ENCODE measurements at places on chromosomes 13 and 19. TPM values are rescaled to one million over a fixed set of nuclear protein-coding genes. Genes with fewer than 3 reads are reported as not detected.

DNA sequence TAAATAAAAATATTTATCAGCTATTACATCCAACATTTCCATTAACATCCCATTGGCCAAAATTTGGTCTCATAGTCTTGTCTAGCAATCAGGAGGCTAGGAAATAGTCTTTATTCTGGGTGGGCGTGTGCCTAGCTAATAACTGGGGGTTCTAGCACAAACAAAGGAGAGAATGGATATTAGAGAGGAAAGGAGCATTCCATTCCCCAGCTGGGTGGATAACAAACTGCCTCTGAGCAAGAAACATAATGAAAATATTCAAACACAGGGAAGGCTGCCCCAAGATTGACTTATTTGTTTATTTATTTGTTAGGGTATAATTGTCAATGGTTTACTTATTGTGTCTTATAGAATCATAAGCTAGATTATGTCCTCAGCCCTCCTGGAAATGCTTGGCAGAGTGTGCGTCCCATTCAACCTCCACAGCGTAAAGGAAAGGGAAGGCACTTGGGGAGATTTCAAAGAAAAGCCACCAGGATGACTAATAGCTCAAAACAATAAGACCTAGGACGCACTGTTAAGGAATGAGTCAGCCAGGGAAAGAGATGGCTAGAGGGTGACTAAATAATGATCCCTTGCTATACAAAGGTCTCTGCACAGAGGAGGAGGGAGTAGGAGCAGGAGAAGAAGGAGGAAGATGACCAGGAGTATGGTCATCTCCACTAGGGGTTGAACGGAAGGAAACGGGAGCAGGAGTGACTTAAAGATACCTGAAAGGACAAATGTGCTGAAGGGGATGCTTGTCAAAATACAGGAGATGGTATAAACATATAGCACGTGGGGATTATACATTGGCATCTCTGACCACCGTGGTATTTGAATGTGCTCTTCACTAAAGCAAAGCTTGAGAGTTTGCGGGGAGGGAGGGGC lies 23.5 kb upstream of the USP12 start:
- DNase-seq, result no peak

- DNase-seq, result no peak
Measured at GRCh38 chr13:97313551-97314260, 91.6 kb downstream of the MBNL2 start.

- DNase-seq, result no peak
Measured at GRCh38 chr19:17321655-17322489, 12.5 kb downstream of the DDA1 start.

GRCh38 chr13:107512551-107512950 lies 702.8 kb downstream of the LIG4 start:
- DNase-seq, result no peak

DNA sequence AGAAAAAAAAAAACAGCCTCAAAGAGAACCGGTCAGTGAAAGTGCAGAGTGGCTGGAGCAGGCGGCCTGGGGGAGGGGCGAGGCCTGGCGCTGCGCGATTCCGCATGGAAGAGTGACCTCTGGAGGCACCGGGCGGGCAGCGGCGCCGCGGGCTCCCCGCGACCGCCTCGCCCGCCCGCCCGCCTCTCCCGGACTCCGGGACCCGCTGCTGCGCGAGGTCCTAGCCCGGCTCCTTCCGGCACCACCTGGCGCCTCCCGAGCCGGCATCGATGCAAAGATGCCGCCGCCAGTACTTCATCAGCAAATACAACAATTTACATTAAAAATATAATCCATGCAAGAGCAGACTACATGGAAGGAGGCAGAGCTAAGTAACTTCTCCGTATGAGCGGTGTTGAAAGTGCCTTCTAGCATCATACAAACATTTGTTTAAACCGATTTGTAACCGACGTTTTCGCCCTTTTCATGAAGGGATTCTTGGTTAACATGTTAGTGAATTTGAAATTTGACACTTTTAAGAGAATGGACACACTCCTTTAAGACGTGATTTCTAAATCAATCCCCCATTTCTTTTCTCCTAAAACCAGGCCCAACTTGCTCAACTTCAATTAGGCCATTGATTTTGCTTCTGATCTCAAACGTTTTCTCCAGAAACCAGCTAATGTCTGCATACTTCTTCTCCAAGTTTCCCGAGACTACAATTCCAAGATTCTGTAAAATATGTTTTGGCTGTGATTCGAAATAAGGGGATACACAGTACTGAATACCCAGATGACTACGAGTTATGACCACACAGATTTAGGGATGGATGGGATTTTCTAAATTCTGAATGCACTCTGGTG lies 2.1 kb downstream of the EFNB2 start:
- DNase-seq, result peak; percentile 54

DNA sequence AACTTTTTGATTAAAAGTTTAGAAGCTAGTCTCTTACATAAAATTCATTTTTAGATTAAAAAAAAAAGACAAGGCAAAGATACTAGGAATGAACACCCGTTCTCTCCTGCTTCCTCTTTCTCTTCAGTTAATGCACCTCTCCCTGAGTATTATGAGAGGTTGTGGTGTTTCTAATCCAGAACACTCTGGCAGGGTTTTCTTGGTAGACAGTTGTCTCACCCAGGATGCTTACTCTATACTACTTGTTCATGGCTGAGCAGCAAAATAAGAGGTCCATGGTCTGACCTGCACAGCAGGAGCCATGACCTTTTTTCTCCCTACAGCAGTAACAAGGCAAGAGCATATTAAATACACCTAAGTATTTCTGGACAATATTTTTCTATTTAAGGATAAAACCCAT lies 62.0 kb downstream of the MICU2 start:
- DNase-seq, result no peak

- DNase-seq, result peak; percentile 61
Measured at GRCh38 chr19:53102756-53103233, 427 bp downstream of the ZNF160 start.

DNA sequence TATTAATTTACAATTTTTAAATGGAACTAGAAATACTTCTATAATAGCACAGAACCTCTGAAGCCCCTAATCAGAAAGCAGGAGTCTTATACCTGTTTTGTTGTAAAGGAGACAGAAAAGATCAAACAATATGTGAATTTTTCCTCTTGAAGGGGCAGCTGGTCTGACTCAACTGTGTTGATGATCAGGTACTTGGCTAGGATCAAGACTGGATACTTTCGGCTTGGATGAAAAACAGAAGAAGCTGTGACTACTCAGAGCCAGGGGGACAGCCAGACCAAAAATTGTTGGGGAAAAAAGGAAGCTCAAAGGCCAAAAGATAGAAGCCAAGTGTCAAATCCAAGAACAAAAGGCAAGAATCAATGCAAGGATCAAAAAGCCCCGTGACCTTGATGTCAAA lies 195.6 kb downstream of the KCTD12 start:
- no peak for DNase-seq

DNA sequence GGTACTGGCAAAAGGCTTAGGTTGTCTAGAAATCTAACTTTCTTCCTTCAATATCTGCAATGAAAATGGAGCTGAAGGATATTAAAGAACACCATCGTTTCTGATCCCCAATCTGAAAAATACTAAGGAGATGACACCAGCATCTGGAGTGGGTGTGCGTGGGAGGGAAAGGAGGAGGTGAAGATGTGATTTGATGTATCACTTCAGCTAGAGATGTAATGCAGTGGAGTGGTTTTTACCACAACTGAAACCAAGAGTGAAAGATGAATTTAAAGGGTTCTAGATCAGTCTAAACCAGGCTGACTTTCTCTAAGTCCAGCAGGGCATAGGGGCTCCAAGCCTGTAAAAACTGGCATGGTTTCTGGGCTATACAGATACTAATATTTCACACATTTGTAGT lies 148.4 kb downstream of the AKAP11 start:
- DNase-seq, result peak; percentile 77

- DNase-seq, result no peak
Measured at GRCh38 chr19:57027360-57027759, 92.4 kb upstream of the USP29 start.

DNA sequence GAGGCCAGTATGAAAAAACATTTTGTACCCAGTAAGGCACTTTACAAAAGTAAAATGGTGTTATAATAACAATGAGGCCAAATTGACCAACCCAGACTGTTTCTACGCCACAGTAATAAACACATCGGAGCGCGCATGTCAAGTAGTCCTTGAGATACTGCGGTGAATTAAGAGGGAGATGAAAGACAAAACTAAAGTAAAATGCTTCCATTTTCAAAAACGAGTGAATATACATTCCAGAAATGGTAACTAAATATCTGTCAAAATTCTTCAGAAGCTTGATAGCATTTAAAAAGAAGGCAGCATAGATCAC lies 19.0 kb downstream of the N4BP2L1 start:
- DNase-seq, result no peak

DNA sequence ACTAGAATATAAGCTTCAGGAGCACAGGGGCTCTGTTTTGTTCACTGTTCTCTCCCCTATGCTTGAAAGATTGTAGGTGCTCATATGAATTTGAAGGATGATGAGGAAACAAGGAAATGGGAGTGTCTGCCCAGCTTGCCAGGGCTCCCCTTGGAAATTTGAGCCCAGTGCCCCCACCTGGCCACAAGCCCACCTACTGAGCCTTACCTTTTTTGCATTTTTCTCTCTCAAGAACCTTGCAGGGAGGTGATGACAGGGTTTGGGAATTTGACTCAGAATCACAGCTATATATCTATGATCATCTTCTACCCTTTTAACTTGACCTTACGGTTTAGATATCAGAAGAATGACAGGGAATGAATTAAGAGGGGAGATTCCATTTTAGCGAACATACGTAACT lies 33.8 kb downstream of the SERP2 start:
- DNase-seq, result no peak

- peak; percentile 89 for DNase-seq
Measured at GRCh38 chr19:43755256-43755801, 567 bp upstream of the SMG9 start.

GRCh38 chr13:95209109-95209508 lies 92.1 kb downstream of the ABCC4 start:
- DNase-seq, result no peak

- no peak for DNase-seq
Measured at GRCh38 chr13:20609145-20609544, 42.2 kb downstream of the IFT88 start.

DNA sequence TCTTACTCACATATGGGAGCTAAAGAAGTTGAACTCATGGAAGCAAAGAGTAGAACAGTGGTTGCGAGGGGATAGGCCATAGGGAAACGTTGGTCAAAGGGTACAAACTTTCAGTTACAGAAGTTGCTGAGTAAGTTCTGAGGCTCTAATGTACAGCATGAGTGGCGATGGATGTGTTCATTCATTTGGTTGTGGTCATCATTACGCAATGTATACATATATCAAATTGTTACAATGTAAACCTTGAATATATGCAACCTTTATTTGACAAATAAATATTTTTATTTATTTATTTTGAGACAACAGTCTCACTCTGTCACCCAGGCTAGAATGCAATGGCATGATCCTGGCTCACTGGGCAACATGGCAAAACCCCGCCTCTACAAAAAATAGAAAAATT lies 38.7 kb downstream of the ZIC5 start:
- DNase-seq, result no peak

DNA sequence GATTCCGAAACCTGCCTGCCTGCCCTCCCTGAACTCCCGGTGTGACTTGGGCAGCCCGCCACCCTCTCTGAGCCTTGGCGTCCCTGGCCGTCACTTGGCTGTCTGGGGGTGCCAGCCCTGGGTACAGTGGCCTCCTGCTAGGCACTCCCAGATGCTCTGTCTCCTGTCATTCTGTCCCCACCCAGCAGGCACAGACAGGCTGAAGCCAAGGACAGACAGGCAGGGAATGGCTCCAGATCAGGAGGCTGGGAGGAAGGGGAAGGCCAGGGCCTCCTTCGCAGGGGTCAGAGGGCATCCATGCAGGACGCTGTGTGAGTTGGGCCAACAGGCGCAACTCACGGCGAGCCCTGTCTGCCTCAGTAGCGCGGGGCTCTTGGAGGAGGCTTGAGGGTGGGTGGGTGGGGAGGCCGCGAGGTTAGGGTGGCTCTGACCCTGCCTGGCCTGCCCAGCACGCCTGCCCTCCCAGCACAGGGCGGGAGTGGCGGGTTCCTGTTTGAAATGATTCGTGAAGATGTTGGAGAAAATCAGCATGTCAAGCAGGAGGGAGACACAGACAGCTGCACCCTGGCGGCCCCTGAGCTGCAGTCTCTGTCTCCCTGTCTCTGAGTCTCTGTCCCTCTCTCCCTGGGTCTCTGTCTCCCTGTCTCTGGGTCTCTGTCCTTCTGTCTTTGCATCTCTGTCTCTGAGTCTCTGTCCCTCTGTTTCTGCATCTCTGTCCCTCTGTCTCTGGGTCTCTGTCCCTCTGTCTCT lies 19.7 kb downstream of the KLHL26 start:
- no peak for DNase-seq

DNA sequence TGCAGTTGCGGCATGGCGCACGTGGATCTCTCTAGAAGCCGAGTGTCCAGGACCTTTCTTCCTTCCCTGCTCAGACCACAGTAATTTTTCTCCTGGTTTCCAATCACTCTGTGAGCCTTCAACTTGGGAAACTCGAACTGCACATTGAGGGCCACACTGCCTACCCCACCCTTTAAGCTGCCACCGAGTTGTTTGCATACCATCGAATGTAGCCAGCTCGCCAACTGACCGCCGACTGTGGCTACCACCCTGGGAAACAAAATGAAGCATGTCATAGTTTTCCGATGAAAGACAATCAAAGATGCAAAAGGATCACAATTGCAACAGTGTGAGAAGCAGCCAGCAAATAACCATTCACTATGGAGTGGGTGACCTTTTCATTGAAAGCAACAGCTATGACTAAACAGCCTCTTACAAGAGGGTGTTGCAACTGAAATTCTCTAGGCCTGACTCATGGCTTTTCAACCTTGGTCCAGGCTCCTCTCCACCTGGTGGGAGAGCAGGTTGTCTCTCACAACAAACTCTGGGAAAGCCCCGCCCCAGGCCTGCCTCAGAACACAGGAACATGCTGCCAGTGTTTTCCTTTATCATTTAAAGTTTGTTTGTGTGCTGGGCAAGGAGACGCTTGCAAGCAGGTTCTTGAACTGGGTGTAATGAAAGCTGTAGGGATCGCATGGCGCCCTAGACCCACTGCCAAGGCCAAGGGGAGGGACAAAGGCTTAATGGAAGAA lies 141.7 kb upstream of the SERP2 start:
- DNase-seq, result peak; percentile 15

NLRP12 gene
- not detected for total RNA-seq

IPO5 gene
- total RNA-seq, result 258 TPM

PSG7 gene
- total RNA-seq, result not detected

ZNF610 gene
- 2.3 TPM for total RNA-seq

MIA gene
- 0.57 TPM for total RNA-seq

SIGLEC6 gene
- total RNA-seq, result not detected

CEACAM20 gene
- total RNA-seq, result not detected

GRK1 gene
- 0.21 TPM for total RNA-seq
